ENCODE measurements at places on chromosomes 2 and 18.

- DNase-seq, result no peak
Measured at GRCh38 chr2:158773121-158773520, 22.0 kb upstream of the DAPL1 start.

DNA sequence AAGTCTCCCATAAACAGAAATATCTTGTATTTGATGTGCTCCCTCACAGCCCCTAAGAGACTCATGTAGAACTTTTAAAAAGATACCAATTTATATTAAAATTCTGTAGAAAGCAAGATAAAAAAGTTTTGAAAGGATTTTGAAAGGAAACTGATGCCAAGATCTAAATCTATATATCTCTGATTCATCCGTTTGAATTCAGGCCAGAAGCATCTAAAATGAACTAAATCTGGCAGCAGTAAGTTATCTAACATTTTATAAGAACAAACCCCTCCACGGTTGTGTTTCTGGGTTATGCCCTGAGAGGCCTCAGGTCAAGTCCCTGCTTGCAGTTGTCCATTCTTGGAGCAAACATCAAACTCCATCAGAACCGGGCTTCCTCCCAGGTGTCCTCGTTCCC lies 165.8 kb downstream of the FBXO15 start:
- DNase-seq, result no peak

DNA sequence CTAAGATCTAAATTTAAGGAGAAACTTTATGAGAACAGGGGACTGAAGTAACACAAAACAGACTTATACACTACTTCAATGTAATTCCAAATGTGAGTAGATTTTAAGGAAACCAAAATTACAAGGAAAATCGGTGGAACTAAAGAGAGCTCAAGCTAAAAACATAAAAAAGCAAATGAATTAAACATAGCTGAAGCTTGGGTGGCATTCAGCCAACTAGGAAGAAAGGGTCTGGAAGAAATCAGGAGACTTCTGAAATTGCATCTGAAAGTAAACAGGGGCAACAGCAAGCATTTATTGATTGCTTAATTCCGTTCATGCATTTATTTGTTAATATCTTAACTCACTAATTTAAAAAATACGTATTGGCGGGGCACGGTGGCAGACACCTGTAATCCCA lies 727.3 kb upstream of the PKDCC start:
- DNase-seq, result no peak

DNA sequence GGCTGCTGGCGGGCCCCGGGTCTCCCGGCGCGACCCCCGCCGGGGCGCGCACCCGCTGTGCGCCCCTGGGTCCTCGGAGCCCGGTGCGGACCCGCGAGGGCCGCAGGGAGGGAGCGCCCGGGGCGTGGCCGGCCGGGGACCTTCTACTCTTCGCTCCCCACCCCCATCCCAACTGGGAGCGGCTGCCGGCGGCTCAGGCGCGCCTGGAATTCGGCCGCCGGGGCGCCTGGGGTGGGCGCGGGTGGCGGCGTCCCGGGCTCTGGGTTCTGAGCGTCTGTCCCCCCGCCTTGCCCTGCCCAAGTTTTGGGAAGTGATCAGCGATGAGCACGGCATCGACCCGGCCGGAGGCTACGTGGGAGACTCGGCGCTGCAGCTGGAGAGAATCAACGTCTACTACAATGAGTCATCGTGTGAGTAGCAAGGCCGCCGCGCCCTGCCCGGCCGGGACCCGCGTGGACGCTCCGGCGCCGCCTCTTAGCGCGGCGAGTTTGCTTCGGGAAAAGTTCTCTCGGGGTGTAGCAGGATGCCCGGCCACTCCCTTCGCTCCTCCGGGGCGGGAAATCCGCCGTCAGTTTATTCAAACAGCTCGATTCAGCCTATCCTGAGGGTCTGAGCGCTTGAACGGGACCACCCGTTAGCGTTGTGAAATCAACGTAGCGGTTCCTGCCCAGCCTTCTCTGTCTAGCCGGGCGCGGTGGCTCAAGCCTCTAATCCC lies 502 bp downstream of the TUBB6 start:
- DNase-seq, result peak; percentile 61

DNA sequence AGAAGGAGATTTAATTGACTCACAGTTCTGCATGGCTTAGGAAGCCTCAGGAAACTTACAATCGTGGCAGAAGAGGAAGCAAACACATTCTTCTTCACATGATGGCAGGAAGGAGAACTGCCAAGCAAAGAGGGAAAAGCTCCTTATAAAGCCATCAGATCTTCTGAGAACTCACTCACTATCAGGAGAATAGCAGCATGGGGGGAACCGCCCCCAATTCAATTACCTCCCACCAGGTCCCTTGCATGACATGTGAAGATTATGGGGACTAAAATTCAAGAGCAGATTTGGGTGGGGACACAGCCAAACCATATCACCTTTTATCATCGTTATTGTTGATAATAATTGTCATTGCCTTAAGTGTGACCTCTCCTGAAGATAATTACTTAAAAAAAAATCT lies 197.9 kb upstream of the SLC14A2 start:
- DNase-seq, result no peak

DNA sequence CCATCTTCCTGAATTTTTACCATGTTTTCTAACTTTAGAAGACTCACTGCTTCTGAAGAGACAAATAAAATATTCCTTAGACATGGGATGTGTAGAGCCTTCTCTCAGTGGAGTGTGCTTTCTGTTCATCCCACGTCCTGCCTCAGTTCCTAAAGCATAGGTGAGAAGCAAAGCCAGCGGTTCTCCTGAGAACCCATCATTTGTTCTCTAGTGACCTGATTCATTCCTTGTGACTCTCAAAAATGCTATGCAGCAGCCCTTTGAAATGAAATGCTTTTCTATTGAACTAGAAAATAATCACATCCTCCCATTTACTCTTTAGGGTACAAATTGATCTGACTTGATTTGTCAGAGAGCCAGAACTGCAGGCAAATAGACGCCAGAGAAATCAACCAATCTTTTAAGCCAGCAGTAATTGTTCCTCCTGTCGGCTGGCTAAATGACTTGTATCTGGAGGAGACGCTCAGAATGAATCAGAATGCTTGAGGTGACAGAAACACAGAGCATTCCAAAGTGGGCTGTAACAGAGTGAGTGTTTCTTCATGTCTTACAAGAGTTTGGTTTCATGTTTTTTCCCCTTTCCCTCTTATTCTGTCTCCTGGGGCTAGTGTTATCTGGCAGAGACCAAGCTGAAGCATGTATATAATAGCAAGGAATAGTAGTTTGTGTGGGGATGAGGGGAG lies 81.3 kb upstream of the TMEM178A start:
- DNase-seq, result no peak

- DNase-seq, result no peak
Measured at GRCh38 chr2:160194946-160195345, 5.1 kb downstream of the ITGB6 start.

GRCh38 chr2:202039278-202040078 lies 5.8 kb downstream of the FZD7 start:
- DNase-seq, result no peak

DNA sequence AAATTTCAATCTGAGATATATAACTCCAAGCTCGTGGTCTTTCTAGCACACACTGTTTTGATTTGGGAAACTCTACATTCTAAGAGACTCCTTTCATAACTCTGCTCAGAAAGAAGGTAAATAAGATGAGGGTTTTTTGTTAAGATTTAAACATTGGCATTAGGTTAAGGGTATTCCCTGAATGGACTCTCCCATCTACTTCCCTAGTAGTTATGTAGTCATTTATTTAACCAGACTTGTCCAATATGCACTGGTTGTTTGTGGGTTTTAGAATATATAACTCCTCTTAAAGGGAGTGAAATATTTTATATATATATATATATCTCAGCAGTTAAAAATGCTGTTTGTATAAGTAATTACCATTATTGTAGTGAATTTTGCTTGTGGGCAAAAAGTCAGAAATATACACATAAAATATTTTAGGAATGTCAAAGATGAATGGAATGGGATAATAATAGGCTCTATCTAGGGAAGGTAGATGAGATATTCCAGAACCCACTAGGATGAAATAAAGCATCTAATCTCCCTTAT lies 61.5 kb upstream of the WDR75 start:
- DNase-seq, result no peak

GRCh38 chr2:204027091-204027490 lies 90.5 kb downstream of the ICOS start:
- DNase-seq, result no peak

- DNase-seq, result peak; percentile 80
Measured at GRCh38 chr2:196987649-196988364, 61.3 kb upstream of the PGAP1 start.

- DNase-seq, result no peak
Measured at GRCh38 chr2:166060191-166060590, 67.6 kb downstream of the SCN1A start.

DNA sequence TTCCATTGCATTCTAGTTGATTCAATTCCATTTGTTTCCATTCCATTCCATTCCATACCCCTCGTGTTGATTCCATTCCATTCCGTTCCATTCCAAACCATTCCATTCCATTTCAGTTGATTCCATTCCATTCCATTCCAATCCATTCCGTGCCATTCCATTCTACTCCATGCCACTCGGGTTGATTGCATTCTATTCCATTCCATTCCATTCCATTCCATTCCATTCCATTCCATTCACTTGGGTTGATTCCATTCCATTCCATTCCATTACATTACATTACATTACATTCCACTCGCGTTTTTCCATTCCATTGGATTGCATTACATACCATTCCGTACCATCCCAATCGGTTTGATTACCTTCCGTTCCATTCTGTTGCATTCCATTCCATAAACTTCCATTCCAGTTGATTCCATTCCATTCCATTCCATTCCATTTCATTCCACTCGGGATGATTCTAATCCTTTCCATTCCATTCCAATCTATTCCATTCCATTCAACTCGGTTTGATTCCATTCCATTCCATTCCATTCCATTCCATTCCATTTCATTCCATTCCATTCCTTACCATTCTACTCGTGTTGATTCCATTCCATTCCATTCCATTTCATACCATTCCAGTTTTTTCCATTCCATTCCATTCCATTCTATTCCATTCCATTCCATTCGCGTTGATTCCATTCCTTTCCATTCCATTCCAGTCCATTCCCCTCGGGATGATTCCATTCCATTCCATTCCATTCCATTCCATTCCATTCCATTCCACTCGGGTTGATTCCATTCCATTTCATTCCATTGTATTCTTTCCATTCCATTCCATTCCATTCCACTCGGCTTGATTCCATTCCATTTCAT lies 1140.4 kb downstream of the RPIA start:
- DNase-seq, result no peak

DNA sequence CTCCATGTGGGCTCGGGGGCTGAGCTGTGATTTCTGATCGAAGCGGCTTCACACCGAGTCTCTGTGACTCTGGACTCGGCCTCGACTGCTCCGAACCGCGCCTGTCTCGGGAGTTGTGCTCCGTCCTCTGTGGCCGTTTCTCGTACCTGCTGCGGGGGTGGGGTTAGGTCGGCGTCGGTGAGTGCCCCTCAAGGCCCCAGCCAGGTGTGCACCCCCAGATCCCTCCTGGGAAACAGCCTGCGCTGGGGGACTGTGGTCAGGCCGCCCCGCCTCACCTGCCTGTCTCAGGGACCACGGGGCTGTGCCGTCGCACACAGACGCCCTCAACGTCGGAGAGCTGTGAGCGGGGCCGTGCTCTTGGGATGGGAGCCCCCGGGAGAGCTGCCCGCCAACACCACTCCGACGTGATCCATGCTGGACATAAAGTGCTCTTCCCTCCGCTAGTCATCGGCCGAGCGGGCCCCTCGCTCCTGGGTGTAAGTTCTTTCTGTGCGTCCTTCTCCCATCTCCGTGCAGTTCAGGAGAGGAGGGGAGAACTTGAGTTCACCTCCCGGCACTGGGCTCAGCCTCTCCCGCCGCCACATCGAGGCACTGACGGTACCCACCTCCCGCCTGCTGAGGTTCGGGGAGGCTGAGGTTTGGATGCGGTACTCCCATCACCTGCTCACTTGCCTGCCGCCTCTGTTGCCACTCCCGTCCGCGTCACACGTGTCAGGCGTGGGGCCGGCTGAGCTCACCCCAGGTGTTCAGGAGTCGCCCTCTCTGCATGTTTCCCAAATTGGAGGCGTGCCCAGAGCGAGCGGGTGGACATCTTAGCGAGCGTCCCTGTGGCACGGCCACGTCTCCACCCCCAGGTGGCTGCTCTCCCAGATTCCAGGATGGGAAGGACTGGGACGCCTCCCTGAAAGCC lies 55.7 kb downstream of the CTDP1 start:
- no peak for DNase-seq

DNA sequence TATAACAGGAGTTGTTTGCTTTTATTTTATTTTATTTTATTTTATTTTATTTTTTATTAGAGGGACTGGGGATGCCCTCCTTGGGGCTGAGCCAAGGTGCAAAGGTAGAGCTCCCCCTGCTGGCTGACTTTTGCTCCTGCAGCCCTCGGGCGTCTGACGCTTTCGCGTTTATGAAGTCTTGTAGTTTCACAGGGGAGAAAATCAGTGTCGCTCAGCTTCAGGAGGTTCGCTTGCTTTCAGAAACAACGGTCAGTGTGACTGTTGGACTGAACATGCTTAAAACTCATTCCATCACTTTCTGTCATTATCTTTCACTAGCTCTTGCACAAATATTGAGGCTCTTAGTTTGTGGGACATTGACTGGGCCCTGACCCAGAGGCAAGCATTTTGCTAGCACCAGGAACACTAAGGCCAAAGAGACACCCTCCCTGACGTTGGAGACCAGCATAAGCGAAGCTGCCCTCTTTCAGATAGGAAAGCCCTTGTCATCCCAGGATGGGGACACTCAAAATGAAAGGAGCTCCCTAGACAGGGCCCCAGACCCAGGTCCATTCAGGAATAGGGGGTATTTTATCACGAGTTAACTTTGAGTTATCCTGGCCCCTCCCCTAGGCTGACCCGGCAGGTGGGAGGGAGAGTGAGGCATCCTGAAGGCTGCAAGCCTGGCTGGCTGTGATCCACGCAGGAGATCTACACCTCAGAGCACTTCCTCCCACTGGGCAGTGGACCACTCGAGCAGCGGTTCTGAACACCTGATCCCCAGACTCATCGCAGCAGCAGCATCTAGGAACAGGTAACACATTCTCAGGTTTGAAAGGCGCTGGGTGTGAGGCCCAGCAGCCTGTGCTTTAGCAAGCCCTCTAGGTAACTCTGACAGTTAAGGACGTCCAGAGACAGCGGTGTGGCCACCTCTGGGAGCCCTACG lies 34.4 kb downstream of the LGALSL start:
- peak; percentile 69 for DNase-seq

DNA sequence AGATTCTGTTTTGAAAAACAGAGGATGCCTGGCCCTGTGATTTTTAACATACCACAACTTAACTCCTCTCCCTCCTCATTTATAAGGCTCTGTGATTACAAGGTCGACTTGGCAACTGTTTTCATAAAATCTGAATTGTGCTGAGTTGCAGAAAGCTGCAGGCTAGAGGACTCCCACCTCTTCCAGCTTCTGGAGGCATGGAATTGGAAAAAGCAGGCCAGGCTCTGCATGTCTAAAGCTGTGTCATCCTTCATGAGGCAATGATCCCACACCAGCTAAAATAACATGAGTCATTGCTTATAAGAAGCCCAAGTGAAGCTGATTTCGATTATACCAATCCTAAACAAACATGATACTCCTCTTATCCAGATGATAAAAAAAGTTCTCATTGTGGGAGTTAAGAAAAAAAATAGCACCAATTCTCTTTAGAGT lies 11.7 kb downstream of the ARHGAP28 start:
- peak; percentile 63 for DNase-seq

Data from HTR-8/SVneo (cell line).